ENCODE measurements at places on chromosomes 13 and 19. TPM values are rescaled to one million over a fixed set of nuclear protein-coding genes. Genes with fewer than 3 reads are reported as not detected.

GRCh38 chr19:15274477-15274876 lies 42.2 kb upstream of the EPHX3 start:
- peaks cover 17% of the 10 kb centered on the region for H3K36me3 ChIP-seq
- no peak overlapping the region for H3K4me3 ChIP-seq
- peak overlapping the region; percentile 43 for H3K27ac ChIP-seq

GRCh38 chr13:72403396-72404010 lies 323.9 kb downstream of the MZT1 start:
- no peaks in the 10 kb centered on the region for H3K27me3 ChIP-seq
- H3K27ac ChIP-seq, result no peak overlapping the region
- DNase-seq, result no peak
- no peak overlapping the region for H3K4me3 ChIP-seq
- H3K4me1 ChIP-seq, result no peaks in the 10 kb centered on the region

DNA sequence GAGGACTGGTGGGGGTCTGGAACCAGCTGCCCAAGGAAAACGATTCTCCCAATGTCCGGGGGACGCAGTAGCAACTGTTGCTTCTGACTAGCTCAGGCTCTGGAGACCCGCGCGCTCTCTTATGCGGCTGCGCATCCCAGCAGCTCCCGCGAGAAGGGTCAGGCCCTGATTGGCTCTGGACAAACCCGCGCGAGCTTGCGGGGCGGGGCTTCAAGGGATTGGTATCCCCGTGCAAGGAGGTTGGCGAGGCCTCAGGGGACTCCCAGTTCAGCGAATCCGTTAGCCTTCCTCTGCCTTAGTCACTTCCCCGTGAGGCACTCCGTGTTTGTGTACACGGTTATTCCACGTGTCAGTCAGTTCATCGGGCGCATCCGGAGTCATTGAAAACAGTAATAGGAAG lies 20.2 kb downstream of the SIGLECL1 start:
- no peak overlapping the region for H3K27ac ChIP-seq
- DNase-seq, result no peak
- no peaks in the 10 kb centered on the region for H3K36me3 ChIP-seq
- peaks cover 3% of the 10 kb centered on the region for H3K4me1 ChIP-seq

GRCh38 chr19:8924283-8924682 lies 85.9 kb downstream of the MUC16 start:
- no peaks in the 10 kb centered on the region for H3K36me3 ChIP-seq
- no peaks in the 10 kb centered on the region for H3K4me1 ChIP-seq
- DNase-seq, result no peak
- H3K27ac ChIP-seq, result no peak overlapping the region
- peaks cover 8% of the 10 kb centered on the region for H3K27me3 ChIP-seq

DNA sequence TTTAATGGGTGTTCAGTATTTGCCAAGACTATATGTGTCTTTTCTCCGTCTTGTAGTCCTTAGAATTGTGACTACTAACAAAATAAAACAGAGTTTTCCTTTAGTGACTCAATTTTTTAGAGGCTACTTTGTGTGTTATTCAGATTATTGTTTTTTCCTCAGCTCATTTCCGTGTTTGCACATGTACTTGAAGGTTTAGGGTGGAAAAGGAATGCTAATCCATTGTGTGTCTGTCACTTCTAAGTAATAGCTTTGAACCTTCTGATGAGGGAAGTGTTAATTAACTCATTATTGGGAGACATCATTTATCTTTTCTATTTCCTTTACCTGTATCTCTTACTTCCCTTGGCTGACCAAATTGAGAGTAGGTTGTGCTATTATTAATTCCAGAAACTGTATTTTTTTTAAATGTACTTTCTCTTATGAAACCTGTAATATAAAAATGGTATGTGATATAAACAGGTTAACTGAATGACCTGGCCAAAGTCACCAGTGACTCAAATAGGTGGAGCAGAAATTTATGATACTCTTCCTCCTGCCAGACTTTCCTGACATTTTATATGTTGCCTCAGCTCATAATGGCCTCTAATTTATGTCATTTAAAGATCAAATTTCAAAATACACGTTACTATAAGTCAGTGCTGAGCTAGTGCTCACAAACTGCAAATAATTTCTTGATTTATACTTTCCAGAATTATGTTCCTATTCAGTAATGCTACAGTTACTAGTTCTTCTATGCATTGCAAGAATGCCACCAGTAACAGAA lies 88.8 kb downstream of the LMO7 start:
- no peaks in the 10 kb centered on the region for H3K27me3 ChIP-seq
- DNase-seq, result no peak
- H3K4me3 ChIP-seq, result no peak overlapping the region

Gene NAPSA
- 18.3 TPM for total RNA-seq

- H3K4me3 ChIP-seq, result no peak overlapping the region
- no peaks in the 10 kb centered on the region for H3K27me3 ChIP-seq
- DNase-seq, result no peak
- no peaks in the 10 kb centered on the region for H3K4me1 ChIP-seq
- H3K27ac ChIP-seq, result no peak overlapping the region
Observed at GRCh38 chr13:109611912-109612691, 174.3 kb downstream of the IRS2 start.

Gene SIGLEC7
- not detected for total RNA-seq

DNA sequence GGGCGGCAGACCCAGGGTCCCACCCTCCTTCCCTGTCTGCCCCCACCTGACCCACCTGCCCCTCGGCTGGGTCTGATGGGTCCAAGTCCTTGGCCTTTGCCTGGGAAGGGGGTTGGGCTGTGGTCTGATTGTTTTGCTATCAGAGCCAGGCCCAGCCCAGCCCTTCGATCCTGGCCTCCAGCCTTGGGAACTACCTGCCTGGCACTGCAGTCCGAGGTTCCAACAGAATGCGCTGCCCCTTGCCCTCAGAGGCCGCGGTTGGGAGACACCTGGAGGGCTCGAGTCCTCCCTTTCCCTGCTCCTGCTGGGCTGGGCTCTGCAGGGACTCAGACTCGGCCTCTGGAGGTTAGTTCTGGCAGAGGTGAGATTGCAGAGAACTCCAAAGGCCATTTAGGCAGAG lies 1.6 kb downstream of the CCL25 start:
- no peak for DNase-seq
- no peaks in the 10 kb centered on the region for H3K36me3 ChIP-seq
- H3K27ac ChIP-seq, result no peak overlapping the region

Gene SYNE4
- total RNA-seq, result 3.3 TPM

- no peaks in the 10 kb centered on the region for H3K27me3 ChIP-seq
- H3K4me3 ChIP-seq, result no peak overlapping the region
- H3K27ac ChIP-seq, result no peak overlapping the region
Observed at GRCh38 chr13:97327086-97327485, 105.0 kb downstream of the MBNL2 start.

DNA sequence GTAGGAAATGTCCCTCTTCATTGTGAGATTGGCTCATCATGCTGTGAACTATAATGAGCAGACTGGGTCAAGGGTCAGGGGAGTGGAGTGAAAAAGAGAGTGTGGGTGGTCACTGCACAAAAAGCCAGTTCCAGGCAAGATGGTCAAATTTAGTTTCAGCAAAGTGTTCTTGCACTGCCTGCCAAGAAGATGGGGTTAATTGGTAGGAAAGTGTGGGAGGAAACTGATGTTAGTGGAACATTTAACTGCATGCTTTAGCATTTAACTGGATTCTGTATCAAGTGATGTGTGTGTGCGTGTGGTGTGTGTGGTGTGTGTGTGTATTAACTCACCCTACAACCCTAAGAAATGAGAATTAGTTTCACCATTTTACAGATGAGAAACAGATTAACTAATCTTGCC lies 131.6 kb downstream of the COG6 start:
- H3K27me3 ChIP-seq, result no peaks in the 10 kb centered on the region
- peaks cover 9% of the 10 kb centered on the region for H3K4me1 ChIP-seq
- H3K36me3 ChIP-seq, result peaks cover 5% of the 10 kb centered on the region
- H3K27ac ChIP-seq, result no peak overlapping the region
- DNase-seq, result peak; percentile 41

DNA sequence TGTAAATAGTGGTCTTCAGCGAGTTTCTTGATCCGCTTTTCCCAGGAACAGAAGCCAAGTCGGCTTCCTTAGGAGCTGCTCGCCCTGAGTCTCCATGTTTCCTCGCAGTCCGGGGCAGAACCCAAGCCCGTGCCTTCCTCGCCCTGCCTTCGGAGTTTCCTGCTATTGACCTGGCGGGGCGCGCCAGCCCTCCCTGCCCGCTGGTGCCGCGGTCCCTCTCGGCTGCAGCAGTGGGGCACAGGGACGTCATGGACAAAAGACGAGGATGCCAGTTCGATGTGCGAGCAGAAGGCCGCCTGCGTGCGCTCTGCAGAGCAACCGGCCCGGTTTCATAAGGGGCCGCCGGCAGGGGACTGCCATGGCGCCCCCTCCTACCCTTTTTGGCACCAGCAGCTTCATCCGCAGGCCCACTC lies 156.6 kb downstream of the TM9SF2 start:
- H3K4me3 ChIP-seq, result peak overlapping the region; percentile 67
- peak; percentile 39 for DNase-seq
- H3K27me3 ChIP-seq, result no peaks in the 10 kb centered on the region
- H3K36me3 ChIP-seq, result no peaks in the 10 kb centered on the region
- peak overlapping the region; percentile 58 for H3K27ac ChIP-seq

Measured in activated CD8-positive, alpha-beta T cell treated with anti-CD3 and anti-CD28 coated beads for 36 hours (primary cell).